ENCODE measurements at places on chromosomes 16 and 17.

DNA sequence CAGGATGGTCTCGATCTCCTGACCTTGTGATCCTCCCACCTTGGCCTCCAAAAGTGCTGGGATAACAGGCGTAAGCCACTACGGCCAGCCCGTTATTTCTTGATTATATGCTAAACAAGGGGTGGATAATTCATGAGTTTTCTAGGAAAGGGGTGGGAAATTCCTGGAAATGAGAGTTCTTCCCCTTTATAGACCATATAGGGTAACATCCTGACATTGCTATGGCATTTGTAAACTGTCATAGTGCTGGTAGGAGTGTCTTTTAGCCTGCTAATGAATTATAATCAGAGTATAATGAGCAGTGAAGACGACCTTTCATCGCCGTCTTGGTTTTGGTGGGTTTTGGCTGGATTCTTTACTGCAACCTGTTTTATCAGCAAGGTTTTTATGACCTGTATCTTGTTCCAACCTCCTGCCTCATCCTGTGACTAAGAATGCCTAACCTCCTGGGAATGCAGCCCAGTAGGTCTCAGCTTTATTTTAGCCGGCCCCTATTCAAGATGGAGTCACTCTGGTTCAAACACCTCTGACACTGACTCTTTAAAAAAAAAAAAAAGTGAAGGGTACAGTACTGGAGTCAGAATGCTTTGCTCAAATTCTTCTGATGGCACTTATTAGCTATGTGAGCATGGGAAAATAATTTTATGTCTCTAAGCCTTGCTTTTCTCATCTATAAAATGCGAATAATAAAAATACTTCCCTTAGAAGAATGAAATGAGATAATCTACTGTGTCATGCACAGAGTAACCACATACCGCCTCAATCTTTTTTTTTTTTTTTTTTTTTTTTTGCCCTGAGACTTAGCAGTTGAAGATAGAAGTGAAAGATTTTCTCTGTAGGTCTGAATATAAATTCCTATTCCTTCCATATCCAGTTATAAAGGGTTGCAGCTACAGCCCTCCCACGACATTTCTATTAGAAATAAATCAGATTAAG, 5.1 kb upstream of the CALCOCO2 start:
- DNase-seq = no peak

DNA sequence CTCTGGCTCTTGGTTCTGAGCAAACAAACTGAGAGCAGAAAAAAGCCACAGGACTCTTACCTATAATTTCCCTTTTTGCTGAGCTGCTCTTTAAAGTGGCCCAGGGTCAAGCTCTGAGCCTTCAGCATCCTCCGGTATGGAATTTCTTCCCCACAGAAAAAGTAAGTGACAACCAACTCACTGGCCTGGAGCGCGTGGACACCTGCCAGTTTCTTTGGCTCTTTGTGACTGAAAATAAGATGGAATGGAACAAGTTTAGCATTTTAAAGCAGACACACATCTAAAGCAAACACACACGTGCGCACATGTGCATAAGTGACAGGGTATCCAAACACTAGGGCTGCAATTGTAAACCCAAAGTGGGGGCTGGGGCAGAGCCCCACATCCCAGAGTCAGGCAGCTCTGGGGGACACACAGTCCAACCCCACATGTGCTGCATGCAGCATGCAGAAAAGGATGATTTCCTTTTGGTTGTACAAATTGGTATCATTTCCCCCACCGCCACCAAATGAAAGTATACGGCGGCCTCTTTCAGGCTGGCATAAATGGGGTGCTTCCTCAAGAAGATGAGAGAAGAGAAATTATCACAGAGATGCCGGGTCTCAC, 27.5 kb downstream of the AXIN2 start:
- DNase-seq = no peak

DNA sequence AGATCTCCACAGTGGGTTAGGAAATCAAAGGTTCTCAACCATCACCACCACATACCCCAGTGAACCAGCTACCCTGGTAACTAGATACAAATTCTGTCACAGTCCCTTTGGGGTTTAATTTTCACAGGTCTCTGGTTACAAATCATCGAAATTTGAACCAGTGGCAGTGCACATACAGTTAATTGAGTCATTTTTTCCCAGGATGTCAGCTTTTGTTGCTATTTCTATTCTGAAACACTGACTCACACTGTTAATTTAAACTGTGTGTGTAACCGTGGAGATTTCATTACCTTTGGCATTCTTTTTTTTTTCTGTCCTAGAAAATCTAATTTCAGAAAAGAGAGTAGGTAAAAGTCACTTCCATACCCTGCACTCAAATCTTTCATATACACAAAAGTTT, 511.5 kb downstream of the TOX3 start:
- DNase-seq = no peak

DNA sequence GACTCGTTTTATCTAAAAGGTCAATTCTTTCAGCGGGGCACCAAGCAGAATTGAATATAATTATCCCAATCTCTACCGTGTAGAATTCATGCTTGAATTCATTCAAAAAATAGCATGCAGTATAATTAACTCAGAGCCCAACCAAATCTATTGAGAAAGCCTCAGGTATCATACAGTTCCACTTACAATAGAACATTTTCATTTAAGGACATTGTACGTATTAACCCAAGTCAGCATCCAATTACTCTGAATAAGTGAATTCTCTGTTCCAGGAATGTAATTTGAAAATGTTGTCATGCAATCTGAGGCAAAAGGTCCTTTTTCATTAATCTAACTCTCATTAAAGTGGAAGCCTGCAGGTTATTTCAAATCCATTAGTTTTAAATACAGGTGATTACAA, 78.5 kb downstream of the SALL1 start:
- no peak for DNase-seq

GRCh38 chr17:39231091-39231561, 5.4 kb upstream of the STAC2 start:
- DNase-seq = no peak

- DNase-seq = no peak
Observed at GRCh38 chr17:59519132-59519531, 46.3 kb upstream of the DHX40 start.

- DNase-seq = no peak
Observed at GRCh38 chr16:80875616-80876015, 71.2 kb upstream of the CDYL2 start.

GRCh38 chr16:69482410-69482991, 58.1 kb downstream of the CYB5B start:
- DNase-seq = no peak

- no peak for DNase-seq
Observed at GRCh38 chr17:49598918-49599317, 23.2 kb downstream of the NXPH3 start.

DNA sequence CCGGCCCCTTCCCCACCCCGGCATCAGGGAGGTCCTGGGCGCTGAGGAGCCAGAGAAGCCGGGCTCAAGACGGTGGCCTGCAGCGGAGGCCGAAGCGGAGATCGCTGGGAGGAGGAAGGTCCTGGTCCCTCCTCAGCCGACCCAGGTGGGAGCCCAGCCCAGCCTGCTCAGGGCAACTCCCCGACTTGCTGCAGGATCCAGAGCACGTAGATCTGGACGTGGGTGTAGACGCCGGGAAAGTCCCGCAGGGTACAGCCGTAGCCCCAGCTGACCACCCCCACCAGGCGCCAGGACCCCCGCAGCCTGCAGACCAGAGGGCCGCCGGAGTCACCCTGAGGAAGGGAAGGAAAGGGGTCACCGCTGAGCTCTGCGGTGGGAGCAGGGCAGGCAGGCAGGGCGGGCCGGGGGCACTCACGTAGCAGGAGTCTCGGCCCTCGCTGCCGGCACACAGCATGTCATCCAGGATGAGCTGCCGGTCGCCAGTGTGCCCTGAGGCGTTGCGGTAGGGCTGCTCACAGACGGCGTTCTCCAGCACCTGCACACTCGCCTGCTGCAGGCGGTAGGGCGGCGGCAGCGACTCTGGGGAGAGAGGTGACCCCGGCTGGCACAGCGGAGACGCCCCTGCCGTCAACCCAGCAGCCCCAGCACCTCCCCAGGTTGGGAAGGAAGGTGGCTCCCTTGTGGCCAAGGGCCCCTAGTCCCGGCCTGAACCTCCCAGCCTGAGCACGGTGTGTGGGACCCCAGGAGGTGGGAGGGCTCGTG, 5.4 kb downstream of the TPSD1 start:
- DNase-seq = no peak

- no peak for DNase-seq
Observed at GRCh38 chr17:28685366-28685765, 23.4 kb downstream of the SUPT6H start.

GRCh38 chr16:87765776-87766484, at the start of gene KLHDC4:
TSS of gene KLHDC4 (minus strand) at chr16:87765986. CDS start at chr16:87765890, 96 bp downstream.
- peak; percentile 86 for DNase-seq

DNA sequence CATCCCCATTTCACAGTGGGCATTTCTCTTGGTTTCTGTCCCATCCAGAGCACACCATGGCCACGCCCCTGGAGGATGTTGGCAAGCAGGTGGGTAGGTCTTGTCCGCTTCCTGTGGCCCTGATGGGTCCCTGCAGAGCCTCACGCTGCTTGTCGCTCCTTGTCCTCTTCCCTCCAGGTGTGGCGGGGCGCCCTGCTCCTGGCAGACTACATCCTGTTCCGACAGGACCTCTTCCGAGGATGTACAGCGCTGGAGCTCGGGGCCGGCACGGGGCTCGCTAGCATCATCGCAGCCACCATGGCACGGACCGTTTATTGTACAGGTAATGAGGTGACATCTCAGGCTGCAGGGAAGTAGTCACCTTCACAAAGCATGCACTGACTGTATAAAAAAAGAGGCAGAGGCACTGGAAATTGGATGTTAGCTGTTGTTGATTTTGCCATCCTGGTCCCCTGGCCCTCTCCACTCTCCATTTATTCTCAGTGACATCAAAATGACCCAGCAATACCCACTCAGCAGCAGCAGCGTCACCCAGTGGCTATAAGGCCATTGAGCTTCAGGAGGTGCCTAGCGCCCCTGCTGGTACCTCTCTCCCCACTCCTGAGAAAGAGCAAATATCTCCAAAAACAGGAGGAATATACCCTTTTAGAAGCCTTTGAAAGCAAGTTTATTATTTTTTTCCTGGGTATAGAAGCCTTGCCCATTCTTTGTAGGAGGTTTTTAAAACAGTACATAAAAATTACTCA, 13.7 kb downstream of the METTL22 start:
- DNase-seq = no peak

DNA sequence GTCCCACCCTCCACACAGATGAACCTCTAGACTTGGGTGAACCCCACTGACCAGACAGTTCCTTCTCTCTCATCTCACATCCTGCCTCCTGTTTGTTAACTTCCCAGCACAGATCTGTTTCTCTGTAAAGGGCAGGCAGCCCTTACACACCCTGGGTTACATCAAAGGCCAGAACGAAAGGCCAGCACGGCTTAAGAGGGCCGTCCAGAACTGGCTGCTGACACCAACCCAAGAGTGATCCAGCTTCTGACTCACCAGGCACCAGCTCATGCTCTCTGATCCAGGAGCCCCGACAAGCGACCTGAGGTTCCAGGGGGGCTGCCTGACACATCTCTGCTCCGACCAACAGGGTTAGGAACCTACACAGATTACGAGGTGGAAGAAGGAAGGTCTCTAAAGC, 86.9 kb downstream of the MRM3 start:
- no peak for DNase-seq

GRCh38 chr17:45270828-45271418, 9.0 kb upstream of the SPATA32 start:
- peak; percentile 53 for DNase-seq

GRCh38 chr17:28949185-28950016, 1.9 kb downstream of the PHF12 start:
- peak; percentile 58 for DNase-seq

DNA sequence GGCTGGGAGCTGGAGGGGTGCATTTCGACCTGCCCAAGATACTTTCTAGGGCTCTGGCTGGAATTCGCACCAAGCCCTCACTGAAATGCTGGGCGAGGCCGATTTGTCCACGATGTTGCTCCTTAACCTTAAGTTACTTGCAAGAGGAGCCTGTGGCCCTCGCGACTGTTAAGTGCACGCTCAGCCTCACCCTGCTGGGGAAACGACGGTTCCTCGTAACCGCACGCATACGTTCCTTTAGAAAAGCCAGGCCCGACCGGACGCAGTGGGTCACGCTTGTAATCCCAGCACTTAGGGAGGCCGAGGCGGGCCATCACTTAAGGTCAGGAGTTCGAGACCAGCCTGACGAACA, 607 bp upstream of the NCOR1 start:
- DNase-seq = no peak

DNA sequence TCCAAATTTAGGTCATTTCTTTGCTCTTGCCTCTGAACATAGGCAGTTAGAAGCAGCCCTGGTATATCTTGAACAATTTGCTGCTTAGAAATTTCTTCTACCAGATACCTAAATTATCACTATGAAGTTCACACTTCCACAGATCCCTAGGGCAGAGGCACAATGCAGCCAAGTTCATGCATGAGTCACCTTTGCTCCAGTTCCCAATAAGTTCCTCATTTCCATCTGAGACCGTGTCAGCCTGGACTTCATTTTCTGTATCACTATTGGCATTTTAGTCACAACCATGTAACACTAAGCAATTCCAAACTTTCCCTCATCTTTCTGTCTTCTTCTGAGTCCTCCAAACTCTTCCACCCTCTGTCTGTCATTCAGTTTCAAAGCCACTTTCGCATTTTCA, 45.0 kb downstream of the KCNJ16 start:
- DNase-seq = no peak

DNA sequence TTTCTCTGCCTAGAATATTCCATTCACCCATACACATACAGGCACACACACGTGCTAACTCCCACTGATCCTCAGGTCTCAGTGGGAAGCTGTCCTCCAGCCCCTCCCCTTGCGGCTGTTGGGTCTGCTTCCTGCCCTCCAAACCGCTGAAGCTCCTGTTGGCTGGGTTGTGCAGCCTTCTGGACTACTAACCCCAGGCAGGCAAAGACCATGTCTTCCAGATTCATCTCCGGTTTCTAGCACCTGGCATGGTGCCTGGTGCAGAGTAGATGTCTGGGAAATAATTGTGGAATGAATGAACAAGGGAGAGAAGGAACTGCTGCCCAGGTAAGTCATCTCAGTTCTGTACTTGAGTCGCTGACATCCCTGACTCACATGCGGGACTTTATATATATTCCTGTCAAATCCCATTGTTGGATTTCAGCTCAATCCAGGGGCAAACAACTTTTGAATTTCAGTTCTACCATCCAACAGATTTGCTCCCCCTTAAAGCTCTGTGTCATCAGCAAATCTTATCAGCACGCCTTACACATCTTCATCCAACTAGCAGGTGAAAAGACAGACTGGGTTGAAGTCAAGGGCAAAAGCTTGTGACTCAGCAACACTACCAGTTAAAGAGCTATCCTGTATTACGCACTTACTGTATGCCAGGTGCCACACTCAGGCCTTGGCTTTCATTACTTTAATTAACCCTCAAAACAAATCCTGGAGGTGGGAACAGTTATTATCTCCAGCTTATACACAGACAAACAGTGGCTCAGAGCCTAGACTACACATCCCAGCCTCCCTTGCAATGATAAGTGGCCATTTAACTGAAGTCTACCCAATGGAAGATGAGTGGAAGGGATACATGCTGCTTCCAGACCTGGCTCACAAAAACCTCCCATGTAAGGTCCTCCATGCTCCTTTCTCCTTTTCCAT, 51.1 kb downstream of the SRCIN1 start:
- DNase-seq = no peak

- DNase-seq = no peak
Observed at GRCh38 chr16:80608946-80609345, 68.2 kb downstream of the DYNLRB2 start.
